ENCODE measurements at places on chromosomes 3 and 15. TPM values are rescaled to one million over a fixed set of nuclear protein-coding genes. Genes with fewer than 3 reads are reported as not detected.

SLC6A1 gene
- total RNA-seq = not detected

SLC12A1 gene
- total RNA-seq = not detected

ADCY5 gene
- 0.67 TPM for total RNA-seq

TMEM212 gene
- not detected for total RNA-seq

MCF2L2 gene
- total RNA-seq = 0.84 TPM
